Cardiac muscle cell (in vitro differentiated cells and primary cell): ENCODE measurements at places on chromosomes 5 and 9. TPM values are rescaled to one million over a fixed set of nuclear protein-coding genes. Genes with fewer than 3 reads are reported as not detected.

The PTGER4 gene
- 0.28 TPM in 1 of 2 replicates, not detected in the other for polyA plus RNA-seq

The IL31RA gene
- not detected in 2 replicates for polyA plus RNA-seq

The BTNL8 gene
- polyA plus RNA-seq, result not detected in 2 replicates

The TAS2R1 gene
- not detected in 2 replicates for polyA plus RNA-seq

The PCDHA5 gene
- 0.09 and 0.53 TPM in 2 replicates for polyA plus RNA-seq

The ARHGEF37 gene
- 4.7 and 6.3 TPM in 2 replicates for polyA plus RNA-seq

The CAST gene
- polyA plus RNA-seq, result 85.2 and 94.5 TPM in 2 replicates

The RPL37 gene
- 473 and 553 TPM in 2 replicates for polyA plus RNA-seq

The PSD2 gene
- polyA plus RNA-seq, result 0.04 and 1.1 TPM in 2 replicates

The GRIA1 gene
- 1.2 and 1.6 TPM in 2 replicates for polyA plus RNA-seq

The CD14 gene
- polyA plus RNA-seq, result 0.10 TPM in 1 of 2 replicates, not detected in the other

The PTTG1 gene
- polyA plus RNA-seq, result 69.8 and 618 TPM in 2 replicates

The ENTPD8 gene
- polyA plus RNA-seq, result 0.15 and 1.7 TPM in 2 replicates

The ADRB2 gene
- 7.3 and 12.9 TPM in 2 replicates for polyA plus RNA-seq

The PPP2R2B gene
- 14.4 and 32.9 TPM in 2 replicates for polyA plus RNA-seq

The DPM2 gene
- polyA plus RNA-seq, result 54.2 and 70.7 TPM in 2 replicates

The SMIM27 gene
- 47.1 and 65.3 TPM in 2 replicates for polyA plus RNA-seq

The ALDOB gene
- polyA plus RNA-seq, result 0.10 and 0.26 TPM in 2 replicates

The GPX8 gene
- polyA plus RNA-seq, result 68.5 and 71.1 TPM in 2 replicates

The RASGEF1C gene
- polyA plus RNA-seq, result 1.8 and 2.5 TPM in 2 replicates

The RAI14 gene
- polyA plus RNA-seq, result 9.6 and 13.4 TPM in 2 replicates

The XPA gene
- polyA plus RNA-seq, result 29.2 and 31.5 TPM in 2 replicates

The SLC36A3 gene
- polyA plus RNA-seq, result not detected in 2 replicates

The ORM2 gene
- polyA plus RNA-seq, result not detected in 2 replicates

The ADAMTS13 gene
- 10.1 and 11.2 TPM in 2 replicates for polyA plus RNA-seq

The F2R gene
- 16.6 and 22.4 TPM in 2 replicates for polyA plus RNA-seq

The LCN6 gene
- not detected in 2 replicates for polyA plus RNA-seq

The RICTOR gene
- polyA plus RNA-seq, result 6.0 and 11.2 TPM in 2 replicates

The SLCO6A1 gene
- polyA plus RNA-seq, result 0.32 TPM in 1 of 2 replicates, not detected in the other

The ENTREP1 gene
- 180 and 189 TPM in 2 replicates for polyA plus RNA-seq

The TMEM174 gene
- polyA plus RNA-seq, result not detected in 2 replicates

The SNCAIP gene
- polyA plus RNA-seq, result 9.0 and 14.4 TPM in 2 replicates

The TLE1 gene
- polyA plus RNA-seq, result 2.1 and 2.5 TPM in 2 replicates

The ELOVL7 gene
- polyA plus RNA-seq, result 0.64 and 1.6 TPM in 2 replicates

The ZNF79 gene
- polyA plus RNA-seq, result 4.6 and 5.2 TPM in 2 replicates

The NOXA1 gene
- polyA plus RNA-seq, result 8.1 and 14.9 TPM in 2 replicates

The PPP3R2 gene
- polyA plus RNA-seq, result not detected in 2 replicates

The ENHO gene
- polyA plus RNA-seq, result 8.7 and 13.1 TPM in 2 replicates

The EXOSC2 gene
- 31.0 and 37.4 TPM in 2 replicates for polyA plus RNA-seq

The LOX gene
- polyA plus RNA-seq, result 2.0 and 2.6 TPM in 2 replicates

The ACTBL2 gene
- not detected in 2 replicates for polyA plus RNA-seq

The ECM2 gene
- not detected in 2 replicates for polyA plus RNA-seq

The BARHL1 gene
- not detected in 2 replicates for polyA plus RNA-seq

The F2RL2 gene
- polyA plus RNA-seq, result 0.32 and 3.7 TPM in 2 replicates

The CD72 gene
- 2.3 and 12.3 TPM in 2 replicates for polyA plus RNA-seq

The WNT8A gene
- not detected in 2 replicates for polyA plus RNA-seq

The RNF208 gene
- polyA plus RNA-seq, result 6.1 and 8.1 TPM in 2 replicates

The ATG12 gene
- polyA plus RNA-seq, result 60.8 and 86.3 TPM in 2 replicates

The SPINK13 gene
- polyA plus RNA-seq, result 0.59 TPM in 1 of 2 replicates, not detected in the other
